ENCODE measurements at places on chromosomes 4 and X.

DNA sequence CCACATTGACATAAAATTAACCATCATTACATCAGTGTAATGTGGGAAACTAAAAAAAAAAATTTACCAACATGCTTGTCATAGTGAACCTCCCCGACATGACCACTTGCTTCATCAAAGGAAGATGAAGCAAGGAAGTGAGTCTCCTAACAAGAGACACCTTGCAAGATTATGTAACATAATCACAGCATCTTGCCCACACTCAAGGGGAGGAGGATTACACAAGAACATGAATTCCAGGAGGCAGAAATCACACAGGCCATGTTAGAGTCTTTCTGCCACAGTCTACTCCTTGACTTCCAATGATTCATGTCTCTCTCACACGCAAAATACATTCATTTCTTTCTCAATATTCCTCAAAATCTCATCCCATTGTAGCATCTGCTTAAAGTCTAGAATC lies 93.3 kb downstream of the AKAP4 start:
- DNase-seq: no peak

DNA sequence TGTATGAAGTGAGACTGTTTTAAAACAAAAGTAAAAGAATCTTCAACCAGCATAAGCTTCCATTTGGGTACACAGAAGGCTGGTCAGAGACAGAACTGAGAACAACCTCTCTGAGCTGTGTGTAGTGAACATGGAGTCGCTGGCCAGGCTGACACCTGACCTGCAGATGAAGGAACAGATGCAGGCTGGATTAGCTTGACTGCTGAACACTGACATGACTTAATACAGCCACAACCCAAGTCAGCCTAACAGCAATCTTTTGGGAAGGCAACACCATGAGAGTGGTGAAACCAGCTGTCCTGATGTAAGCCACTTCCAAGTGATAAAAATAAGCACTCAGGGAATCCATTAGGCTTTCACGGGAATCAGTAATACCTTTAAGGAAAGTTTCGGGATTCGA lies 10.1 kb downstream of the SCARB2 start:
- DNase-seq: no peak

DNA sequence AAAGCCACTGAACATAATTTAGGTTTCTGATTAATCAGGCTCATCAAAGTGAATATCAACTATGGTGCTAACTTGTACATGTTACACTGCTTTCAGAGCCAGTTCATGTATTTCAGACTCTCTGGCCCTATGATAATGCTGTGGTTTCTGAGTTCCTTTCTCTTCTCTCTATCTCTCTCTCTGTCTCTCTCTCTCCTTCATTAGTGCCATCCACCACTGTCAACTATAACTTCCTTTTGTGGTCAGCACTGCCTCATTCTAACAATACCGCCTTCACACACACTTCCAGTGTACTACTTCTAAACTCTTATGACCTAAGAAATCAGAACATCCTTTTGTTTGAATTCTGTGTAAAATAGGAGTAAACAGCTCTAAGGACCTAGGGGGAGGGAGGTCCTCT lies 907.1 kb downstream of the RPA4 start:
- DNase-seq: no peak

DNA sequence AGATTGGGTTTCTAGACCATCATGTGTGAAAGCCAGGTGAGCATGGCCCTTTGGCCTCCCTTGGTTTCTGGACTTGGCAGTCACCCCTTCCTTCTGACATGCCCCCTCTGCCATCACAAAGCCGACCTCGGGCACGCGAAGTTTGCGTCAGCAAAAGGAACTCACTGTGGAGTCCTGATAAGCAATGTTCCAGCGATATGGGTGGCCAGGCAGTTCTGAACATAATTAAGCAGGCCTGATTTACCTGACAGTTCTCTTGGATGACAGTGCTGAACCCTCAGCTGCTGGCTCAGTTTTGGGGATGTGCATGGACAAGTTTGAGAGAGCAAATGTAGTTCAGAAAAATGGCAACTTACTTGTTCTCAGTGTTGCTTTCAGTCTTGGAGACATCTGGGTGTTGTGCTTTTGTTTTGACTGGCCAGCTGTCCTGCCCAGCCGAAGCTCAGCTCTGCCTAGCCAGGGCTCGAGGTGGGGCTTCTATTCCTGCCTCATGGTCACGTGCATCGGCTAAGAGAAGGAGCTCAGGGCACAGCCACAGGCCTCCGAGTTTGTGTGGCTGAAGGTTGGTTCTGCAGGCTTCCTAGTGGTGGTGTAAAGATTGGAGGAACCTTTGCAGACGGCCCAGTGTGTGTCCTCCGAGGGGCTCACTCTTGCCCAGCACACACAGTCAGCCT lies 78.3 kb downstream of the CLDN34 start:
- no peak for DNase-seq

GRCh38 chrX:48616576-48616975 lies 19.3 kb downstream of the WDR13 start:
- DNase-seq: no peak

GRCh38 chrX:105975382-105975781 lies 63.1 kb downstream of the SERPINA7 start:
- DNase-seq: no peak

- no peak for DNase-seq
These were observed 1054.7 kb downstream of the PDHA2 start for GRCh38 chr4:96894621-96895020.

All from NCI-H1417 treated with DMSO at 0.1 percent for 48 hours (cell line).